ENCODE measurements at places on chromosomes 4 and X.

DNA sequence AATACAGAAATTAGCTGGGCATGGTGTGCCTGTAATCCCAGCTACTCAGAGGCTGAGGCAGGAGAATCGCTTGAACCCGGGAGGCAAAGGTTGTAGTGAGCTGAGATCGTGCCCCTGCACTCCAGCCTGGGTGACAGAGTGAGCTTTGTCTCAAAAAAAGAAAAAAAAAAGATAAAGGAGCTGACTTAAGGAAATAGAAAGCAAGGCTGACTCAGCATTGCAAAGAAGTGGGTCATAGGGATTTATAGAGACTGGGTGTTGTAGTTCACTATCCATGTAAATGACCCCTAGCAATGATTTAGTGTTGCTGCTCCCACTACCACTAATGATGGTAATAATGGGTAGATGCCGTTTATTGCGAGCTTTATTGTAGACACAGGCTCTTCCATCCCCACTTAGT lies 47.6 kb downstream of the ADD1 start:
- 0 out of 2 replicates have a peak, but pooled peaks cover 1% of the 10 kb centered on the region for H3K36me3 ChIP-seq
- H3K4me3 ChIP-seq = no peak overlapping the region
- no peak for DNase-seq

- no peaks in the 10 kb centered on the region for H3K27me3 ChIP-seq
- no peak for DNase-seq
- no peaks in the 10 kb centered on the region for H3K36me3 ChIP-seq
Observed at GRCh38 chr4:72569719-72570235, 756 bp upstream of the ADAMTS3 start.

- no peaks in the 10 kb centered on the region for H3K27me3 ChIP-seq
- no peaks in the 10 kb centered on the region for H3K36me3 ChIP-seq
- no peak overlapping the region for H3K27ac ChIP-seq
- no peak overlapping the region for H3K4me3 ChIP-seq
- H3K4me1 ChIP-seq = no peaks in the 10 kb centered on the region
- no peak for DNase-seq
Observed at GRCh38 chr4:8892556-8893226, 21.1 kb upstream of the HMX1 start.

- no peaks in the 10 kb centered on the region for H3K36me3 ChIP-seq
- H3K4me3 ChIP-seq = no peak overlapping the region
- no peak for DNase-seq
- no peaks in the 10 kb centered on the region for H3K27me3 ChIP-seq
Observed at GRCh38 chr4:184024637-184025036, 119.5 kb downstream of the STOX2 start.

DNA sequence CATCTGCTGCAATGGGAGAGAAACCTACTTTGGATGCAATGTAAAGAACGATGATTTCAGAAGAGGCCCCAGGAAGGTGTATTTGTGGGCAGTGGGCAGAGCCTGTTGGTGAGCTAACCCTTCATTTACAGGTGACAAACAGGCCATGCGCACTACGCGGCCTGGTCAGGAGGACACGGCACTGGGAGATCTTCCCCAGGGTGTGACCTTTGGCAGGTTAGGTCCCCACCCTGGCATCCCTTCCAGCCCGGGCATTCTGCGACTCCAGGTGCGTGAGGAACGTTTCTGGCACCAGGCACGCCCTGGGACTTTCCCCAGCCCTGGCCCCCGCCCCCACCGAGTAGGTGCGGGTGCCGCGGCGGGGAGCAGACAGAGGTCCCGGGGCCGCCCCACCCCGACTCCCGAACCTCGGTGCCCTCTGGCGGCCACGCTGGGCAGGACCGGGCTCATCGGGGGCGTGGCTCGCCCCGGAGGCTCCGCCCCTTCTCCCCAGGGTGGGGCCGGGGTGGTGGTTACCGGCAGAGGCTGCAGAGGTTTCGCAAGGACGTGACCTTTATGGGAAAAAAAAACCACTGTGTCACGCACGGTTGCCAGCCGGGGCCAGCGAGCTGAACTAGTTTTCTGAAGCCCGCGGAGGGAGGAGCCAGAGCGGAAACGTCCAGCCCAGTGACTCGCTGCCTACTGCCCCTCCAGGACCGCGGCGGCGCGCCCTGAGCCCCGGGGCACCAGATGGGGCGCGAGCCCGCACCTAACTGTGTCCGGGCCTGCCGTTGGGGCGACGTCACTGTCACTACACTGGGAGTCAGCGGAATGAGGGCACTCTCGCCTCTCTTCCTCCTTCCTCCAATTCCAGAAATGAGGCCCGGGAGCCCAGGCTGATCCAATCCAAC lies 5.0 kb upstream of the NYX start:
- H3K27ac ChIP-seq = peak overlapping the region; percentile 94
- H3K27me3 ChIP-seq = no peaks in the 10 kb centered on the region
- H3K4me3 ChIP-seq = peak overlapping the region; percentile 26

DNA sequence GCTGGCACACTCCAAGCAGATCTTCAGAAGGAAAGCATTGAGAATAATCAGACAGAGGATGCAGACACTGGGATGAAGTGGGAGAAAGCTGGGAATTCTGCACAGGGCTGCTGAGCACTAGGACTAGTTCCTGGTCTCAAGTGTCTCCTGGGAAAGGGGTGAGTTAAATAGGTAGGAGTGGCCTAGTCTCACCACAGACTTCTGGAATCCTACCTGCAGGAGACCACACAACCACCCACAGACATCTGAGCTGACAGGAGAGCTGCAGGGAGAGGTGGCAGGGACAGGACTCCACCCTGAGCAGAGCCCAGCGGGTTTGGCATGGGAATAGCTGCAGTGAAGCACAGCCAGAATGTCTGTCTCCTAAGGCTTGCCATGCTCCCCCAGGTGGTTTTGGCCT lies 95.1 kb upstream of the GALNTL6 start:
- no peaks in the 10 kb centered on the region for H3K27me3 ChIP-seq
- no peak overlapping the region for H3K4me3 ChIP-seq
- no peaks in the 10 kb centered on the region for H3K4me1 ChIP-seq
- H3K36me3 ChIP-seq = no peaks in the 10 kb centered on the region
- no peak for DNase-seq
- no peak overlapping the region for H3K27ac ChIP-seq

DNA sequence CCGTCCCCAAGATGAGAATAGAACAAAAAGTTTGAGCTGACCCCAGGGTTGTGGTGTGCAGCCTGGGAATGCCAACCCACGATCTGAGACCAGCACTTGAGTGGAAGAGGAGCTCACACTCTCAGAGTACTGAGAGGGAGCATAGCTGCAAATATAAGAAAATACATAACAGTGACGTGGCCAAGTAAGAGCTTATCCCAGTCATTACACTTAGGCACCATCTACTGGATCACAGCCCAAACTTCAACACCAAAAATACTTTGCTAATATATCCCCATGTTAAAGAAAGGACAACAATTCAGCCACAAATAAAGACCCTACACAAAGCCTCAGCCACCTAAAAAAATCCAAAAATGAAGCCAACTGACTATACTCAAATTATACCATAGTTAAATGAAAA lies 33.3 kb upstream of the CXCL6 start:
- H3K27me3 ChIP-seq = no peaks in the 10 kb centered on the region
- H3K4me3 ChIP-seq = no peak overlapping the region
- H3K4me1 ChIP-seq = no peaks in the 10 kb centered on the region
- DNase-seq = no peak
- H3K27ac ChIP-seq = no peak overlapping the region

- H3K27me3 ChIP-seq = no peaks in the 10 kb centered on the region
- no peaks in the 10 kb centered on the region for H3K36me3 ChIP-seq
- no peak for DNase-seq
Observed at GRCh38 chrX:112008724-112009123, 73.9 kb downstream of the TRPC5 start.

DNA sequence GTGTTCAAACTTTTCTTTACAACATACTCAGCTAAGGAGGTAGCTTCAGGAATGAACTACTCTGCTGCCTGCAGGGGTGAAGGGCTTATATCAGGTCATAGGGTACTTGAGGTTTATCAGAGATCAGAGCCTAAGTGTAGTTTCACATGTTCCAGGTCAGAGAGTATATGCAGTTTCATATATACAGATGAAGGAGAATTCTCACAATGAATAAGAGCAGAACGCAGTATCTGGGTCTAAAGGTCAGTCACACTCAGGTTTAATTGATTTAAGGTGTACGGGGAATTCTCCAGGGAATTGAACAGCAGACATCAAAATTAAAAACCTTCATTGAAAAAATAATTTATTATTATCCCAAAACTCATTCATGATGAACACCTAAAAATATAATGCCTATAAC lies 700.6 kb downstream of the TECRL start:
- no peaks in the 10 kb centered on the region for H3K4me1 ChIP-seq
- no peak overlapping the region for H3K27ac ChIP-seq
- no peak for DNase-seq
- no peak overlapping the region for H3K4me3 ChIP-seq

DNA sequence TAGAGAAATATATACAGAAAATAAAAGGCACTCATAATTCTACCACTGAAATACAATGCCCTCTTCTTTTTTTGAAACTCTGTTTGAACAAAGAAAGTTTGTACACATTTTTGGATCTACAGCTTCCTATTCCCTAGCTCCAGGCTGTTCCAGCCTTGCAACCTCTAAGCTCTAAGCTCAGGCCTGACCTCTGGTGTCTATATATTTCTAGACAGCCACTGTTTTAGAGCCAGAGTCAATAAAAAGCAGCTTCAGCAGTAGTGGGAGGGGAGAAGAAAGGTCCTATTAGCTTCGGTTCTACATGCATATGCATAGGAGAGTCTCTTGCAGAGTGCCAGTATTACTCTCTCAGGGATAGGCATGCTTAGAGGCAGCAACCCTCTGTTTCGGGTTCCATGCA lies 39.7 kb downstream of the CLDN2 start:
- no peaks in the 10 kb centered on the region for H3K36me3 ChIP-seq
- H3K27ac ChIP-seq = no peak overlapping the region
- peak; percentile 49 for DNase-seq
- H3K4me3 ChIP-seq = no peak overlapping the region
- H3K27me3 ChIP-seq = no peaks in the 10 kb centered on the region

GRCh38 chr4:31125061-31125460 lies 404.9 kb downstream of the PCDH7 start:
- DNase-seq = no peak
- H3K36me3 ChIP-seq = no peaks in the 10 kb centered on the region
- H3K4me3 ChIP-seq = no peak overlapping the region
- no peaks in the 10 kb centered on the region for H3K27me3 ChIP-seq
- no peaks in the 10 kb centered on the region for H3K4me1 ChIP-seq

GRCh38 chrX:109966246-109966645 lies 36.7 kb upstream of the TMEM164 start:
- H3K36me3 ChIP-seq = no peaks in the 10 kb centered on the region
- DNase-seq = no peak
- H3K4me3 ChIP-seq = no peak overlapping the region
- no peak overlapping the region for H3K27ac ChIP-seq
- H3K4me1 ChIP-seq = no peaks in the 10 kb centered on the region
- H3K27me3 ChIP-seq = no peaks in the 10 kb centered on the region

GRCh38 chr4:19368800-19369199 lies 882.9 kb upstream of the SLIT2 start:
- no peak for DNase-seq
- H3K36me3 ChIP-seq = no peaks in the 10 kb centered on the region
- no peak overlapping the region for H3K4me3 ChIP-seq
- no peaks in the 10 kb centered on the region for H3K27me3 ChIP-seq
- H3K27ac ChIP-seq = no peak overlapping the region

GRCh38 chr4:9867751-9868425 lies 86.5 kb downstream of the DRD5 start:
- no peaks in the 10 kb centered on the region for H3K4me1 ChIP-seq
- no peaks in the 10 kb centered on the region for H3K36me3 ChIP-seq
- H3K4me3 ChIP-seq = no peak overlapping the region

GRCh38 chrX:11059933-11060332 lies 51.2 kb upstream of the HCCS start:
- no peak overlapping the region for H3K4me3 ChIP-seq
- H3K36me3 ChIP-seq = no peaks in the 10 kb centered on the region
- peaks cover 4% of the 10 kb centered on the region for H3K4me1 ChIP-seq
- H3K27me3 ChIP-seq = no peaks in the 10 kb centered on the region
- no peak overlapping the region for H3K27ac ChIP-seq
- DNase-seq = no peak

GRCh38 chr4:78325271-78326157 lies 226.1 kb upstream of the ANXA3 start:
- H3K27me3 ChIP-seq = no peaks in the 10 kb centered on the region
- peak overlapping the region; percentile 25 for H3K27ac ChIP-seq
- no peaks in the 10 kb centered on the region for H3K36me3 ChIP-seq
- H3K4me3 ChIP-seq = no peak overlapping the region

DNA sequence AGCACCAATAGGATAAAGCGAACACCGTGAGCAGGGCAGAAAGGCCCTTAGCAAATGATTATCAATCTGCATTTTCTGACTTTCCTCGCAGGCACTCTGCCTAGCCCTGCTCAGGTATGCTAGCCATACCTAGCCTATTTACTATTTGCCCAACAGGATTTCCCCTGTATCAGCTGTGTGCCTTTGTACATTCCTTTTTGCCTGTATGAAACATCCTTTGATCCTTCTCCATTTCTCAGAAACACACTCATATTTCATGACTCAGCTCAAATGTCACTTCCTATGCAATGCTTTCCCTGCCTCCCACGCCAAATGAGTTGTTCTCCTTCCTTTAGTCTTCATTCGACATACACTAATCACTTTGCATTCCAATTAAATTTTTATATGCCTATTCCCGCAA lies 37.2 kb downstream of the PCDH7 start:
- H3K4me1 ChIP-seq = peaks cover 62% of the 10 kb centered on the region
- H3K4me3 ChIP-seq = no peak overlapping the region
- H3K27ac ChIP-seq = no peak overlapping the region

DNA sequence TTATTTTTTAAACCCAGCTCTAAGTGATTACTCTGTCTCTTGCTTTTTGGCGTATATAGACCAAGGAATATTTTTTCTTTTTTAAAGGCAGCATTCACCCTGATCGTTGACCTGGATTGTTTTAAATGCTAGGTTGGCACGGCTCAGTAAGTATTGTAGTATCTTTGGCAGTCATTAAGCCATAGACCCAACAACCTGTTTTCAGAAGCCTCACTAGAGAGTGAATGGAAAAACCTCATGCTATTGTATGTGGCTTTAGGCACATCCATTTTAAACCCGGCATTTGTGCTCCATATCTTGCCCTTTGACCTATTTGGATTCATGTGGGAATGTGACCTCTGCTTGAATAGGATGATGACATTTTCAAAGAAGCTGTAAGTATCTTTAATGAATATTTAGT lies 183.9 kb downstream of the SNCA start:
- no peaks in the 10 kb centered on the region for H3K27me3 ChIP-seq
- no peak overlapping the region for H3K4me3 ChIP-seq
- no peaks in the 10 kb centered on the region for H3K36me3 ChIP-seq

GRCh38 chr4:26175006-26175786 lies 145.6 kb upstream of the RBPJ start:
- DNase-seq = no peak
- no peak overlapping the region for H3K4me3 ChIP-seq
- no peaks in the 10 kb centered on the region for H3K36me3 ChIP-seq

- H3K4me1 ChIP-seq = peaks cover 25% of the 10 kb centered on the region
- peak overlapping the region; percentile 81 for H3K27ac ChIP-seq
- DNase-seq = no peak
- H3K4me3 ChIP-seq = peak overlapping the region; percentile 92
Observed at GRCh38 chr4:101345271-101345595, 2.1 kb downstream of the PPP3CA start.

GRCh38 chrX:150966235-150966634 lies 16.9 kb upstream of the HMGB3 start:
- H3K4me3 ChIP-seq = no peak overlapping the region
- H3K27ac ChIP-seq = no peak overlapping the region
- H3K36me3 ChIP-seq = no peaks in the 10 kb centered on the region
- no peaks in the 10 kb centered on the region for H3K27me3 ChIP-seq
- 0 out of 2 replicates have a peak, but pooled peaks cover 4% of the 10 kb centered on the region for H3K4me1 ChIP-seq
